Anterior cingulate cortex (tissue), 58 donors: ENCODE measurements at places on chromosomes 6 and 20.

- no peak for DNase-seq
Measured at GRCh38 chr6:88708197-88708744, 255.1 kb downstream of the RNGTT start.

DNA sequence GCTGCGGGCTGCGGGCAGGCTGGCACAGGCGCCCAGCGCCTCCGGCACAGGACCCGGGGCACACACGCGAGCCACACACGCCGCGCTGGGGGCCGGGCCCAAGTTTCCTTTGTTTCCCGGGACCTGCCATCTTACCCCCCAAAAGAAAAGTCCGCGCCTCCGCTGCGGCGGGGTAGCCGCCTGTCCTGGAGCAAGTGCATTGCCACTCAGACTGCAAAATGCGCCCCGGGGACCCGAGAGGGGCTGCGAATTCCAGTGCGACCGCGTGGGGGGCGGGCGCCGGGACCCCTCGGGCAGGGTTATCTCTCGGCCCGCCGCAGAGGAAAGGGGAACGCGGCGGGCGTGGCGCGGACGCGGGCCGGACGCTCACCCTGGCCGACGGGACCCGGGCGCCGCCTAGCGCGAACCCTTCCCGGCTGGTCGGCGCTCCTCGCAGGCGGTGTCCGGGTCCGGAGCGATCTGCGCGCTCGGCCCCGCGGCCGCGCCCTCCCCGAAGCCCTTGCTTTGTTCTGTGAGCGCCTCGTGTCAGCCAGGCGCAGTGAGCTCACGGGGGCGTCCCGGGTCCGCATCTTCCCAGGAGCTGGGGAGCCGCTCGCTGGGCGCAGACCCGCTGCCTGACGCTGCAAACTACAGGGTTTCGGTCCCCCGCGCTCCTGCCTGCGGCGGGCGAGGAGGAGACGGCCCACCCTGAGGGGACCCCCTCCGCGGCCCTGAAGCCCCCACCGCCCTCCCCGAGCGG, 639 bp upstream of the CD24 start:
- no peak for DNase-seq

GRCh38 chr6:11855743-11856142, 77.1 kb upstream of the ADTRP start:
- no peak for DNase-seq

- DNase-seq, result no peak
Measured at GRCh38 chr20:10596710-10597121, 77.1 kb downstream of the JAG1 start.

GRCh38 chr6:7590918-7591302, 912 bp downstream of the SNRNP48 start:
- DNase-seq, result peak; percentile 10

GRCh38 chr6:85041376-85041775, 277.0 kb upstream of the TBX18 start:
- DNase-seq, result no peak

GRCh38 chr20:9319687-9320384, 194.6 kb upstream of the LAMP5 start:
- DNase-seq, result no peak

GRCh38 chr6:160998766-160999165, 7.2 kb downstream of the MAP3K4 start:
- no peak for DNase-seq

DNA sequence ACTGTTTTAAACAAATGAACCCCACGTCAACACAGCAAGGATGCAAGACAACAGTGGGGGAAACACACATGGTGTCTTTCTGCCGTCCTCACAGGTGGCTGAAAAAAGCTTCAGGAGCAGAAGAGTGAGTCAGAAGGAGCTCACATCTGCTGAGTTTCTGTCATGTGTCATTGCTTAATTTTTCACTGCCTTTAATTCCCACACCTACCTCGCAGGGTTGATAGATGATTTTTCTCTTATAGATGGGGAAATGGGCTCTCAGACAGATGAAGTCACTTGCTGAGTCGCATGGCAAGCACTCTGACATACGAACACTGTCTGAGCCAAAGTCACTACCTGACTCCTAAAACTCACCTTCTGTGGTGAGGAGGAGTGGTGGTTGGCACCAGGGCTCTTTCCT, 28.3 kb upstream of the CARMIL1 start:
- no peak for DNase-seq

DNA sequence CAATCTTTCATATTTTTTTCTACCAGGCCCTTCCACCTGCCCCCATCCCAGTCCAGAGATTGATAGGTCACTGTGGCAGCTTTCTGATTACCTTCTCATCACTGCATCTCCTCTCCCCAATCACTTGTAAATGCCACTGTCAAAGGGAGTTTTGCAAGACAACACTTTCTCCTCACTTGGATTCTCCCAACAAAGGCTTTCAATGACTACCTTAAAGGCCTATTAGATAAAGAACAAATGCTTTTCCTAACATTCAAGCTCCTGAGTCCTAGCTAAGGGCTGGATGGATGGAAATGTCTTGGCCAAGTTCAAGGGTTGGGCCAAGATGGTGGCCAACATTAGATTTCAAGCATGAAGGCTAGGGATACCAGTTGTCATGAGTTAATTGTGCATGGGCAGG, 55.3 kb downstream of the UNC5CL start:
- no peak for DNase-seq

DNA sequence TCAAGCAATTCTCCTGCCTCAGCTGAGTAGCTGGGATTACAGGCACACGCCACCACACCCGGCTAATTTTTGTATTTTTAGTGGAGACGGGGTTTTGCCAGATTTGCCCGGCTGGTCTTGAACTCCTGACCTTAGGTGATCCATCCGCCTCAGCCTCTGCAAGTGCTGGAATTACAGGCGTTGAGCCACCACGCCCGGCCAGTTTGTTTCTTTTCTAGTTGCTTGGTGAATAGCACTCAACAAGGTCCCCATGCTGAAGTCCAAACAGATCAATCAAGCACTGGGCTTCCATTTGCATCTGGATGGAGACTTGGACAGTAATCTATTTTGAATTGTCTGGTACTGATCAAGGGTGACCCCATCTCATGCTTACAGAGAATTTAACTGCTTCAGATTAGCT, 108.9 kb upstream of the FOXO3 start:
- DNase-seq, result no peak
